Activated naive CD8-positive, alpha-beta T cell treated with anti-CD3 and anti-CD28 coated beads for 36 hours (primary cell): ENCODE measurements at places on chromosomes 12 and 14.

GRCh38 chr12:109864916-109865315 is 15.4 kb downstream of the GLTP start:
- DNase-seq = no peak

DNA sequence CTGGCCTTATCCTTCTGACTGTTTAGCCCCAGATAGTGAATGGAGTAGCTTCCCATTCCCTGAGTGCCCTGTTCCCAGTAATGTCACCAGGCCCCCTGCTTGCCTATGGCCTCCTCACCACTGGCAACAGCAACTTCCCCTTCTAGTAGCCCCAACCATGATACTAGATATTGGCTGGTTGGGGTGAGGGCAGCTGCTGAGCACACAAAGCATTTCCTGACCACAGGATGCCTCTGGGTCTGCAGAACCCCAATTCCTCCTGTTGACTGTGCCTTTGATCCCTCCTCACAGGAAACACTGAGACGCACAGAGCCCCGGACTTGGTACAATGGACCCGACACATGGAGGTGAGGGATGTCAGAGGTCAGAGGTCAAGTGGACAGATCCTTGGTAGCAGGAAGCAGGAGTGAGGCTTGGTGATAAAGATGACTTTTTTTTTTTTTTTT is 597 bp downstream of the SOAT2 start:
- DNase-seq = peak; percentile 18

GRCh38 chr12:113860059-113860820 is 105.9 kb downstream of the RBM19 start:
- DNase-seq = no peak

- DNase-seq = no peak
Observed at GRCh38 chr12:58925111-58925611, 4.9 kb upstream of the LRIG3 start.

- no peak for DNase-seq
Observed at GRCh38 chr14:79704041-79704807, 507.1 kb downstream of the DIO2 start.

GRCh38 chr12:104596898-104597843 is 140.4 kb downstream of the CHST11 start:
- DNase-seq = no peak

DNA sequence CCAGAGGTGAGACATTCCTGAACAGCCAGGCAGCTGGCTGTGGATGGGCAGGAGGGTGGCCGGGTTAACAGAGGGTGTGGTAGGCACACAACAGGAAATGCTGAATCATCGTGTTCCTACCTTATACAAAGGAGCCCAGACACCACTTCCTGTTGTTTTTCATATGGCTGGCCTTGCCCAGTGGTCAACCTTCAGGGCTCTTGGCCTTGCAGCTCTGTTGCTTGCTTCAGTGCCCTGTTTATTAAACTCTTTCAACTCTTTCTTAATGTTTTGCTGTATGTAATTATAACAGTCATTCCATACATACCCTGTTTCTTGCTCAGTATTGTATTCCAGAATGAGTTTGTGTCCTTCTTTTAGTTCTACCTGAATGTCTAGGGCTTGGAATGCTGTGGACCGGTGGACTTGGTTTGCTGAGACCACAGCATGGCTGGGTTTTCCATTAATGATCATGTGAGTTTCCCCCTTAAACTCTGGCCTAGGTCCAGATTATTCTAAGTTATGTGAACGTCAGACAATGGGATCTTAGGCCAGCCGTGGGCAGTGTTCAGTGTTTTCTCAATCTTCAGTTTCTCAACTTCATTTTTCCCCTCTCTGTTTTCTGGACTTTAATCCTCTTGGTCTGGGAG is 11.9 kb downstream of the CFAP54 start:
- DNase-seq = no peak

GRCh38 chr14:71607056-71607455 is 325.2 kb upstream of the RGS6 start:
- no peak for DNase-seq

GRCh38 chr12:99153293-99153692 is 494.3 kb upstream of the GARIN6 start:
- no peak for DNase-seq

DNA sequence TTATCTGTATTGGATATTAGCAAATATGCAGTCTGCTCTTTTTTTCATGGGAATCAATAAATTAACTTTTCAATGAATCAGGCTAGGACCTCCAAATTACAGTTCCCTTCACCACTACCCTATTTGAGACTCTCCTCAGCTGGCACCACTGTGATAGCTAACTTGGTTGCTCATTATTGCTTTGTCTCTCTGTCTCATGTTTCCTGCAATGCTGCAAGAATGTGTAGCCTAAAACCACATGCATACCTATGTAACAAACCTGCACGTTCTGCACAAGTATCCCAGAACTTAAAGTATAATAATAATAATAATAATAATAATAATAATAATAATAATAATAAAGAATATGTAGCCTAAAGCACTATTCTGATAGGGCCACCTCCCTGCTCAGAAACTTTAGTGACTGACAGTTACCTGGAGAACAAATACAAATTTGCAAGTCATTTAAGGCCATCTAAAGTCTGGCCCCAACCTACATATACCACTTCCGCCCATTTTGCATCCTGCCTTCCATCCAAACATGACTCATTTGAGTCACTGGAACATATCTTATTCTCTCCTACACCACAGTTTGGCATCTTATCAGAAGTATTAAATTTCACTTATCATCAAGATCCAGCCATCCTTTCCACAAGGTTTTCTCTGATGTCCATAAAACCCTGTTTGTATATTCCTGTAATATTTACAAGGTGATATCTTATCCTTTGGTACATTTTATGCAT is 215.1 kb downstream of the LRRK2 start:
- no peak for DNase-seq

DNA sequence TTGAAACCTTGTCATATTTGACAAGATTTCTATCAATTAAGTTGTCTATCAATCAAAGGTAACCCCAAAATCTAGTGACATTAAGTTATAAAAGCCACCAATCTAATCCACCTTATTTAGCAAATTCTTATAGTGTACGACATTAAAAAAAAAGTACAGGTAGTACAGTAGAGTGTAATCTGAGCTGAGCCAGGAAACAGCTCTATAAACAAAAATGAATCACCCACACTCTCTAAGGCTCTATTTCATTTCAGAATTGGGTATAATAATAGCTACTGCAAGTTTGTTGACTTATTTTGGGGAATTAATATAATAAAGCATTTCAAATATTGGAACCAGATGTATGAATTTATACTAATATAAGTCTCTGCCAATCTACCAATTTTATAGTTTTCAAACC is 342.4 kb upstream of the FLRT2 start:
- no peak for DNase-seq

DNA sequence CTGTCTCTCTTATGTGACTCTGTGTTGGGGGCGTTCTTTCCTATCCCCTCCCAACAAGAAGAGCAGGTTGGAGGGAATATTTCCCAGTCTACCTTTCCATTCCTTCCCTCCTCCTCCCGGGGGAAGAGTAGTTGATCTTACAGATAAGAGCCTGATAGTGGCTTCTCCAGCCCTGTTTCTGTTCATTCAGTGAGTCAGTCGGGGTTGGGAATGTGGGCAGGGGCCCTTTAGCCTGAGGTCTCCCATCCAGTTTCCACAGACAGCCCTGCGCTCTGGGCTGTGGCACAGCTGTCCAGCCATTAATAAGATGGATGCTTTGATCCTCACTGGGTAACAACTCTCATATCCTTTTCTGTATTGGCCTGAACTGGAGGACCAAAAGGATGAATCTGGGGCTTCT is 18.1 kb upstream of the PPP1R1A start:
- no peak for DNase-seq

DNA sequence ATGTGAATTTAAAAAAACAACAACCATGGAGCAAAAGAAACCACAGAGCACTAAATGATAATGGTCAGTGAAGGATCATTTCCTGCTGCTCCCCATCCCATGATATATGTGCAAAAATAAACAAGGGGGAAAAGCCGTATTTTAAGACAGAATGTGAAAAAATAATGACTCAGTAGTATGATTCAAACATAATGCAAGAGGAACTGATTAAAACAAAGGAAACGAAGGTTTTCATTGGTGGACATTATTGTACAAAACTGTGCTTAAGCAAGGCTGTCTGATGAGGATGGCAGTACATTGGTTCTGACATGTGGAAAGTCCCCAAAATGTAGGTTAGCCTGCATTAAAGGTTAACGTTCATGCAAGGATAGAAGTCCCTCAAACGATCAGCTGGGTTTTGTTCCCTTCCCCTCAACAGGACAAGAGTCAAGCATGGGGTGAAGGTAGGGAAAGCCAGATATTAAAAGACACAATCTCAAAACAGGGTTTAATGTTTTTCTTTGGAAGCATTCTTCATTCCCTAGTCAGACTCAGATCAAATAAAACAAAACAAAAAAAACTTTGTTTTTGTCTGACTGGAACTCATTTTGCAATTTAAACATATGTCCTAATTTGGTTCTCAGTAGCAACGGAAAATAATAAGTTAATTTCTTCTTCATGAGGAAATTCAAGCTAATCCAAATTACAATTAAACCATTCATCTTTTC is 26.3 kb upstream of the PTGDR start:
- DNase-seq = no peak

- no peak for DNase-seq
Observed at GRCh38 chr12:113528606-113529293, 57.1 kb upstream of the LHX5 start.

GRCh38 chr12:106141452-106141851 is 2.7 kb upstream of the NUAK1 start:
- DNase-seq = no peak
